Adrenal gland (tissue), 19 donors: ENCODE measurements at places on chromosomes 2 and 18. TPM values are rescaled to one million over a fixed set of nuclear protein-coding genes. Genes with fewer than 3 reads are reported as not detected.

NEU4 gene
- total RNA-seq = 0.33 TPM

GRCh38 chr18:45161850-45162249, 453.4 kb upstream of the SLC14A2 start:
- no peak for DNase-seq

DNA sequence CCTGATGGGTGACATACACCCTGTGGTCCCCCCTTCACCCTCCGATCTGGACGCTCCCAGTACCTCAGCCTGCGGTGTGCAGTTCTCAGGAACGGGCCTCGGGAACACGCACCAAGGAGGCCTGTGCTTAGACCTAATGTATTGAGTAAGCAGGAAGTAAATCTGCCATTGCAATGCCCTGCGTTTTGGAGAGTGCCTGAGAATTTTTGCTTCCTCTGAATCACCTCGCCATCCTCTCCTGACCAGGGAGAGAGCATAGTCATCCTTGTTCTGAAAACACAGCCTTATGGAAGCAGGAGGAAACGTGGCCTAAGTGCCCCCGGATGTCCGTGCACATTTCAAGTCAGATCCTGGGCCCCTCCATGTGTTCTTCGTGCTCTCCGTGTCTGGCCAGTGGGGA, 272.2 kb downstream of the NDUFA10 start:
- no peak for DNase-seq

CRYGC gene
- total RNA-seq = not detected

DNA sequence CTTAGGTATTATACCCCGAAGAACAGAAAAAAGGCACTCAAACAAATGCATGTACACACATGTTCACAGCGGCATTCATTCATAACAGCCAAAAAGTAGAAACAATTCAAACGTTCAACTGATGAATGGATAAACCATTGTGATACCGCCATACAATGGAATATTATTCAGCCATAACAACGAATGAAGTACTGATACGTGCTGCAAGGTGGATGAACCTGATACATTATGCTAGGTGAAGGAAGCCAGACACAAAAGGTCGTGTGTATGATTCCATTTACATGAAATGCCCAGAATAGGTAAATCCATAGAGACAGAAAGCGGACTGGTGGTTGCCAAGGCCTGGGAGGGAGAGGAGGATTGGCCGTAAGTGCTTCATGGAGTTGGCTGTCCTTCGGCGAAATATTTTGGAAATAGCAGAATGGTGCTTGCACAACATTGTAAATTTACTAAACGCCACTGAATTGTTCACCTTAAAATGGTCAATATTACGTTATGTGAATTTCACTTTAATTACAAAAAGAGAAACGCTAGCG, 750 bp upstream of the RMP24 start:
- DNase-seq = no peak
